ENCODE measurements at places on chromosomes 11 and 22.
A peak's percentile ranks its signal among the peaks of the same experiment; 100 is the strongest.

- peak; percentile 97 for DNase-seq
Observed at GRCh38 chr22:43447380-43447779, 35.6 kb downstream of the MPPED1 start.

- no peak for DNase-seq
Observed at GRCh38 chr22:32457031-32457430, 7.2 kb downstream of the BPIFC start.

DNA sequence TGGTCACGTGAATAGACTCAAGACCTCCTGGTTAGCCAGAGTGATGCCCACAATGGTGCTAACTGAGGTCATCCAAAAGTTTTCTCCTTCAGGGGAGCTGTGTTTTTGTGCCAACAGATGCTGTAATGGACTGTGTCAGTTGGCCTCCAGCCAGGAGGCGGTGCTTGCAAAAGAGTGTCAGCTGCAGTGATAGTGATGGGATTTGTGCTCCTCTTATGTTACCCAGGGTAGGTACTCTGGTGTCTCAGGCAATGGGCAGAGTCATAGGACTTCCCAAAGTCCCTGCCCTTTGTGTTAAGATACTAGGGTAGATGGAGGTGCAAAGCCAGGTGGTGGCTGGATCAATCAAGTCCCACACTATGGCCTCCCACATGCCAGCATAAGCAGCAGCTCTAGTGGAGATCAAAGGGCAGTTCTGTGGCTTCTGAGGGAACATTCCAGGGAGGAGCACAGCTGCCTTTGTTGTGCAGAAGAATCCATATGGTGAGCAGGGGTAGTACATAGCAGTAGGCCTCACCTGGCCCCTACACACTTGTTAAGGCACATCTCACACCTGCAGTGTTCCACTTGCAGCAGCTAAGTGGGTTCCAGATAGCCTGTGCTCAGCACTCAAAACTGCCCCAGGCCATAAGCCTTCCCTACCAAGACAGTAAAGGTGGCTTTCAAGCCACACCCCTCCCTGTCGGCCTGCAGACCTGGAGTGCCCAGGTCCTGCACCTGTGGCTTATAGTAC lies 9.4 kb upstream of the FANCF start:
- no peak for DNase-seq

DNA sequence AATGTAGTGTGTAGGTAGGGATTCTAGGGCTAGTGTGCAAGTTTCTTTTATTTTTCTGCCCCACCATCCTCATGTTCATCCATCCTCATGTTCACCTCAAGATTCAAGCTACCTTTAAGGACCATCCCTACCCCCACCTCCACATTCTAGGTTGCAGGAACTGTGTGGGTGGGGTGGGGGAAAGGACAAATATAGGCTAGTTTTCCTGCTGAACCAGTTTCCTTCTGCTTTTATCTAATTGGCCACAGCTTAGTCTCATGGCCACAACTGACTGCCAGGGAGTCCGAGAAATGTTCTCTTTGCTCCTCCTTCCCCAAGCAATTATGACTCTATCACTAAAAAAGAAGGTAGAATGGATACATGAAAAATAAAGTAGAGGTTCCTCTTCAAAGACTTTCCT lies 179.0 kb upstream of the LARGE1 start:
- DNase-seq: no peak

DNA sequence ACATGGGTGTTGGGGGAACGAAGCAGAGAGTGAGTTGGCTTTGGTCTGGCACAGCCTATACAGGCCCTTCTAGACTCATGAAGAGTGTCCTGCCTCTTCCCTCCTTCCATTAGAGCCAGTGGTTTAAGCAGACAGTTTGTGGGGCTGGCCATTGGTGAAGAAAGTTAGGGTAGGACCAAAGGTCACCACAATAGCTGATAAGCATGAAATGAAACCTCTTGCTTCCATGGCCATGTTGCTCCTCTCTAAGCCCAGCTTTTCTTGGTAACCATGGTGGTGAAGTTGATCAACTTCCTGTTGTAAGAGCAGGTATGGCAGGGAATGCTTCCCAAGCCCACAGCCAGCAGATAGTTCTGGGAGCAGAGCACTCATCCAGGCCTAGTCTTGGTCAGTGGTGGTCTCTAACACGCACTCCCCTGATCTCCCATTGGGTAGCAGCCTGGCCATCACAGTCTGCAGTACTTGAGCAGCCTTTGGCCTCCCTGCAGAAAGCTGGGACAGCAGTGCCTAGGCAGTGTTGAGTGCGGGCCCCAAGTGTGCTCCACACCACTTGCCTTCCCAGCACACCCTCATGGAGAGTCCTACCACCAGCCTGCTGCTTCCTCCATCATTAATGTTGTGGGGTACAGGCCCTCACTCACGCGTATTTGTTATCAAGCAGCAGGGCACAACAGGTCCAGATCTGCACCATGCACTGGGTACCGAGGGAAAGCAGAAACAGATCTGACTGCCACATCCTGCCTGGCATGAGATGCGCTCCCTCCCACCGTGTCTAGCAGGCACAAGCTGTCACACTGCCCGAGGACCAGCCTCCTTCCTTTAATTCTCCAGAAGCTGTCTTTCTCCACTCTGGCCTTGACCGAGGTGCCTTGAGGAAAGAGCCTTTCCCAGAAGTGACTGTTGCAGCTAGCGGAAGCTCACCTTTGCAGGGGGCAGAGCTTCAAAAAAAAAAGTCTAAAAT lies 65.8 kb upstream of the SUSD2 start:
- no peak for DNase-seq

GRCh38 chr11:123740787-123741158 lies 687 bp downstream of the ZNF202 start:
- DNase-seq: no peak

GRCh38 chr11:17531636-17532113 lies 12.5 kb downstream of the USH1C start:
- DNase-seq: no peak

- DNase-seq: no peak
Observed at GRCh38 chr22:23714596-23715578, 24.1 kb downstream of the RGL4 start.

GRCh38 chr11:73215191-73216134 lies 2.6 kb upstream of the P2RY2 start:
- DNase-seq: no peak

- no peak for DNase-seq
Observed at GRCh38 chr11:81255895-81256294, 1477.8 kb downstream of the FAM181B start.

- DNase-seq: peak; percentile 7
Observed at GRCh38 chr11:114280696-114281095, 15.5 kb upstream of the NNMT start.

DNA sequence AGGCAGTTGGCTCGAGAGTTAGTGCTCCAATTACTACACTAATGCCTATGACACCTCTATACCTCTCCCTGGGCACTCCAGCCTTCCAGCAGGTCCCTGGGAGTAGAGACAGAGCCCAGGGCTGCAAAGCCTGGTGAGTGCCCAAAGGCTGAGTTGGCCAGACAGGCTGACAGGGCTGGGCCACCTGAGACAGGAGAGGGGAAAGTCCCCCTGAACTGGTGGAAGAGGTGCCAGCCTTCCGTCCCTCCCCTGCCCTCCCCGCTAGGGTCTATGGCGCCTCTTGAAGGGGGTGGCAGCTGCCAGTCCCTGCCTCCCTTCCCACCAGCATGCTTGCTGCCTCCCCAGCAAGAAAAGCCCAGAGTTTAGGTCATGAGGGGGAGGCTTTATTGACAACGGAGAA lies 3.0 kb downstream of the KCNJ11 start:
- DNase-seq: no peak

- peak; percentile 51 for DNase-seq
Observed at GRCh38 chr11:72724851-72725723, 27.1 kb downstream of the ARAP1 start.

- DNase-seq: no peak
Observed at GRCh38 chr11:13717331-13717730, 48.9 kb downstream of the FAR1 start.

DNA sequence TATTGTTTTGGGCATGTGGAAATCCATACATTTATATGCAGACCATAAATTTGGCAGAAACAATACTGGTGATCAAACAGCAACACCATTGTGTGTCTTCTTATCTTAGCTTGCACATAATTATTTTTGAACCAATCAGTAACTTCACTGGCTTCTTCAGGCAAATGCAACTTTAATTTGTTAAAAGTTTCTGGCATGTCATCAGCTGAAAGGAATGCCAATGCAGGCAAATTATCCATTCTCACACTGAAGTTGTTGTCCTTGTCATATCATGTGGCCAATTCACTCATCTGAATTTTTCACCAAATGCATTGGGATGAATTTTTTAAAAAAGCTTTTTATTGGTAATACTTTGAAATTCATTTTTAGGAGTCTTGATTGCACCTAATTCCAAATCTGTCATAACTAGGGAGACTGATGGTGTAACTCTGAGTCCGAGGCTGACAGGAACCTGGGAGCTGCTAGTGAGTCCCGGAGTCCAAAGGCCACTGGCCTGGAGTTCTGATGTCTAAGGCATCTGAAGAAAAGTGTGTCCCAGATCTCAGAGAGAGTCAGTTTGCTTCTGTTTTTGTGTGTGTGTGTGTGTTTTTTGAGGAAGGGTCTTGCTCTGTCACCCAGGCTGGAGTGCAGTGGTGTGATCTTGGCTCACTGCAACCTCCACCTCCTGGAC lies 17.4 kb upstream of the OR10V1 start:
- DNase-seq: no peak

DNA sequence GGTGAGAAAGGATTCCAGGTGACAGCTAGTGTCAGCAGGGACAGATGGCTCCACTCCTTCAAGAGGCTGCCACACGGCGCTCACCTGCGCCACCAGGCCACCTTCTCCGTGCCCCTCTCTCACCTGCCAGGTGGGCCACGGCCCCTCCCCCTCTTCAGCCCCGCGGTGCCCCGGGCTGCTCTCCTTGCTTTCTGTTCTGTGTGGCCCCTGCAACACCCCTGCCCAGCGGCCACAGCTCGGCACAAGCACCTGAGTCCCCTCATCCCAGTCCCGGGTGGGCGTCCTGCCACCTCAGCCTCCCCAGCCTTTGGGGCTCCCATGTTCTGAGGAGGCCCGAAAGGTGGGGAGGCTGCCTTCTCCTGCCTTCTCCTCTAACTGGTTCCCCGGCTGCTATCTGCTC lies 46.4 kb downstream of the APOL1 start:
- DNase-seq: no peak

- DNase-seq: no peak
Observed at GRCh38 chr11:96162816-96163499, 180.0 kb downstream of the MAML2 start.

DNA sequence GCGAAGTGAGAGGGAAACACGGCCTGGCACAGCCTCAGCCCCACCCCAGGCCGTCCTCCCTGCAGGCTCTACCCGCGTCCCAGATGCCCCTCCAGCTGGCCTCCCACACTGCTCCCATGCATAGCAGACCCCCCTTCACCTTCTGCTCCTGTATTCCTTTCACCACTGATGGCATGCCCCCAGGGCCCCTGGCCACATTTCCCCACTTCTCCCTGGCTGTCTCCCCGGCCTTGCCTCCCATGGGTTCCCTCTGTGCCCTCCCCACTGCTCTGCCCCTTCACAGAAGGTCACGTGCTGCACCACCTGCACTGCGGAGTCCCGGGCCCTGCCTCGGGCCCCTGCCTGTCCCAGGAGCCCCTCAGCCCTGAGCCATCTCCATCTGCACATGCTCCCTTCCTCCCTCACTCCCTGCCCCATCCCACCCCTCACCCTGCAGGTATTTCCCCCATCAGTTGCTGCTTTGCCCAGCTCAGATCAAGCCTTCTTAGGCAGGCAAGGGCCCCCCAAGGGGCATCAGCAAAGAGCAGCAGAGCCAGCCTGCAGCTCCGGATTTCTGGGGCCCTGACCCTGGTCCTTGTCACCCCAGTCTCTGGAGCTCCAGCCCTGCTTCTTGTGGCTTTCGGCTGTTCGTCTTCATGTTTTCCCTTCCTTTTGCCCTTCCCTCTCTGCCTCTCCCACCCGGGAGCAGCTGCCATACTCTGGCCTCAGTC lies 46.4 kb downstream of the GAB4 start:
- DNase-seq: no peak

DNA sequence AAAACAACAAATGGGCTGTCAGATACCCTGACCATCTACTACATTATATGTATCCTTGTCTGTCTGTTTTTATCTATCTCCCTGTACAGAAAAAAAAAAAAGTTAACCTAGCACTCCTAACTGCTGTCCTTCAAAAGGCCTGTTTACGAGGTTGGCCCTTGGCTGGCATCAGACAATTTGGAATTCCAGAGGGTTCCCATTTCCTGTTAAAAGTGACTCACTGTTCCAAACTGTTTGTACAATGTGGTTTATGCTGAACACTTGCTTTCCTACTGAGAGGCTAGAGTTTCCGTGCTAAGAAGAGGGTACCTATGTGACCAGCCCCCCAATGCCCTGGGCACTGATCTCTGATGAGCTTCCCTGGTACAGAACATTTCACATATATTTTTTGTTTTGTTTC lies 65.9 kb upstream of the HMGXB4 start:
- DNase-seq: no peak

DNA sequence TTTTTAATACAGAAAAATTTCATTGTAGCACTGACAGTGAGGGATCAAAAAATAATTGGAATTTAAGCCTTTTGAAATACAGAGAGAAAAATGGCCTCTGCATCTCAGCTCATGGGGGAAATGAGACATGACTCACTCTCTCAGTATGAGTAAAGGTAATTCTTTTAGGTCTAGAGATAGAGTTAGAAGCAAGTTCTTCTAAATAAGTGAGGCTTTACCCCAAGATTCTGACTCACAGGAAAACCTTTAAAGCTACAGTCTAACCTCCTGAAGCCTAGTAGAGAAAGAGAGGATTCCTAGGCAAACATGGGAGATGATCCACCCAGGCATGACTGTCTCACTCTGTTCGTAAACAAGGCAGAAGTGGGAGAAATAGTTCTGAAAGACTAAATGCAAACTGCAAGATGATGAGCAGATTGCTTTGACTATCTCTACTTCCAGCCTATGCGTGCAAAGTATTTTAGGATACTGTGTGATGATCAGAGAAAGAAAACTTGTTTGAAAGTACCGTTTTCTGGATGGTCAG lies 1003.3 kb upstream of the CCDC90B start:
- DNase-seq: no peak

DNA sequence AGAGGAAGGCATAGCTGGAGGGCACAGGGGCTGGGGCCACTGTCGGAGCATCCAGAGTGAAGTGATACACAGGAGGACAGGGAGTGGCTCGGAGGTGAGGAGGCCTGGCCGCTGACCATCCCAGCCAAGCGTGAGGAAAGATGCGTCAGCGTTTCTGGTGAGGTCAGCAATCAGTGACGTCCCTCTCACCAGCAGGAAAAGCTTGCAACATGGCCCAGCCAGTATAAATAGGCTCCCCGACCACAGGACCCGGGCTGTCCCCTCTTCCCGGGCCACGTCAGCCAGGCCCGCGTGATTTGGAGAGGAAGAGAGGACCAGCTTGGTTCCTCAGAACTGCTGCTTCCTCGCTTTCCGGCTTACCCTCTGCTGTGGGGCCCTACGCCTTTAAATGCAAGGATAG lies 4.2 kb upstream of the OSM start:
- DNase-seq: no peak

DNA sequence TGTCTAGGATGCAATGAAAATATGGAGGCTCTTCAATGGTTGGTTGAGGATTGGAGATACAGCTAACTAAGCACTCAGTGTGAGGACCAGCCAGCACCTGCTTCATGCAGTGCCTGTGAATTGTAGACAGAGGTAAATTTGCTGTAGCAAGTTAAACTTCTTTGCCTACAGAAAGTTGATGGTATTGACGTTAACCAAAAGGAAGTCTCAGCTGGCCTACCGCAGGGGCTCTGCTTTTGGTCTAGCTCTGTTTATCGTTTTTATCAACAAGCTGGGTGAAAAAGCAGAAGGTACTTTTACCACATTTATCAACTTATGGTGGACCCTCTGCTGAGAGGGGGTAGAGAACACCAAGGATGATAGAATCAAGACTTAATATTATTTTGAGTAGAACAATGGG lies 51.6 kb downstream of the GRAMD1B start:
- no peak for DNase-seq

GRCh38 chr11:73206801-73207200 lies 11.3 kb upstream of the P2RY2 start:
- no peak for DNase-seq

GRCh38 chr11:90448256-90448655 lies 225.4 kb upstream of the CHORDC1 start:
- DNase-seq: no peak

All from NCI-H1436 treated with DMSO at 0.1 percent for 48 hours (cell line).